Caco-2 (cell line): ENCODE measurements at places on chromosomes 12 and 14. TPM values are rescaled to one million over a fixed set of nuclear protein-coding genes. Genes with fewer than 3 reads are reported as not detected.

IKZF4 gene
- 15.6 and 15.7 TPM in 2 replicates for total RNA-seq

DNA sequence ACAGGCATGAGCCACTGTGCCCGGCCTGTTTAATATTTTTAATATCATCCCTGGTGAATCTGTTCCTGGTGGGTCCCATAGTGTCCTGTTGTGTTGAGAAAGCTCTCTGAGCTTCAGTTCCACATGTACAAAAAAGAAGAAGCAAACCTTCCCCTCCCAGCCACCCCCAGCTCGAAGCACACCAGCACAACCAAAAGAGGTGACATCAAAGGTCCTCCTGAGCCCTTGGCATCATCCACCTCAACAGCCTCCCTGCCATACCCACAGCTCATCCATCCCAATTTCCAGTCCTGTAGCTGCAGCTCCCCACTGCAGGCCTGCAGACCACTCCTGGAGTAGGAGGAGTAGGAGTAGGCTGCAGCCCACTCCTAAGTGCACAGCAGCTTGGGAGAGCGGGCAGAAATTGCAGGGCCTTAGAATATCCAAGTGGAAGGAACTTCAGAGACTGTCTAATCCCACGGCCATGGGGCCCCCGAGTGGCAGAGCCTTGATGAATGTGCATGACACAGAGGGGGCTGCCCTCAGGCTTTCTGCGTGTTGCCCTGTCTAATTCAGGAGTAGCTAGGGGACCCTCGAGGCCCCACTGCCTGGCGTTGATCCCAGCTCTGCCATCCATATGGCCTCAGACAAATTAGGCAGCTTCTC is 36.7 kb upstream of the CD9 start:
- peaks cover 20% of the 10 kb centered on the region for H3K4me1 ChIP-seq
- H3K27ac ChIP-seq: no peak overlapping the region
- H3K27me3 ChIP-seq: no peaks in the 10 kb centered on the region
- no peak for DNase-seq
- H3K4me3 ChIP-seq: no peak overlapping the region

- DNase-seq: no peak
- H3K4me3 ChIP-seq: no peak overlapping the region
- H3K4me1 ChIP-seq: peaks cover 7% of the 10 kb centered on the region; the same call in 1 of the 2 replicates
- no peaks in the 10 kb centered on the region for H3K27me3 ChIP-seq
- no peaks in the 10 kb centered on the region for H3K36me3 ChIP-seq
- H3K27ac ChIP-seq: no peak overlapping the region
Observed at GRCh38 chr14:73025544-73025943, 1.4 kb downstream of the ZFYVE1 start.

LRP6 gene
- 72.7 and 78.4 TPM in 2 replicates for total RNA-seq

RBMS2 gene
- total RNA-seq: 32.5 and 39.5 TPM in 2 replicates

LETMD1 gene
- total RNA-seq: 90.6 and 95.6 TPM in 2 replicates

DNA sequence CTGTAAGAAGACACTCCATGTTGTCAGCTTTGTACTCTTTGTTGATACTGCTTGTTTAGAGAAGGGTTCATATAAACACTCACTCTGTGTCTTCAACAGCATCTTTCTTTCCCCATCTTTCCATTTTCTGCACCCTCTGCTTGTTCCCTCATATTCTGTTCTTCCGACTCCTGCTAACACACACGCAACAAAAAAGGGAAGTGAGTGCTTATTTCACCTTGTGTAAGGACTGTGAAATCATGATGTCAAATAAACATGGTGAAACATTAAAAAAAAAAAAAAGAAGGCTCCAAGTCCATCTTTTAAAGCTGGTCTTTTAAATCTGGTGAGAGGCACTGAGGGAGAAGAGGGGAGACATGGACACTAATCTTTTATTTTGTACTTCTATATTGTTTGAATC is 145.4 kb downstream of the RPAP3 start:
- no peak overlapping the region for H3K27ac ChIP-seq
- DNase-seq: no peak
- H3K27me3 ChIP-seq: no peaks in the 10 kb centered on the region; the same call in 1 of the 2 replicates
- H3K36me3 ChIP-seq: no peaks in the 10 kb centered on the region

DNA sequence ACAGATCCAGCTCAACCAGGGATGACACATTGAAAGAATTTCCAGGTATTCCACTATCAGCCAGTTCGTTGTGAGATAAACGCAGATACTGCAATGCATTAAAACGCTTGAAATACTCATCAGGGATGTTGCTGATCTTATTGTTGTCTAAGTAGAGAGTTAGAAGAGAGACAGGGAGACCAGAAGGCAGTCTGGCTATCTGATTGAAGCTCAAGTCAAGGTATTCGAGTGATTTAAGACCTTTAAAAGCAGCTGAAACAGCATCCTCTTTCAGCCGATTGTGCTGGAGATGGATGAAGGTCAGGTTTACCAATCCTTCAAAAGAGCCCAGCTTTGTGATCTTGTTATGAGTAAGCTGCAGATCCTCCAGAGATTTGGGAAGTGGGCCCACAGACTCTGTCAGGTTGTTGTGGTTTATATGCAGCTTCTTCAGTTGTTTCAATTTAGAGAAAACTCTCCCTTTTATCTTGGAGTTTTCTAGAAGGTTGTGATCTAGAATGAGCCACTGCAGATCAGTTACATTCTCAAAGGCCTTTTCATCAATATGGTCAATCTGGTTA is 3.0 kb downstream of the LUM start:
- DNase-seq: no peak
- no peaks in the 10 kb centered on the region for H3K36me3 ChIP-seq
- no peak overlapping the region for H3K4me3 ChIP-seq
- peaks cover 6% of the 10 kb centered on the region; the same call in 1 of the 2 replicates for H3K4me1 ChIP-seq
- H3K27ac ChIP-seq: no peak overlapping the region

- H3K36me3 ChIP-seq: no peaks in the 10 kb centered on the region
- DNase-seq: no peak
- H3K27me3 ChIP-seq: no peaks in the 10 kb centered on the region
- H3K4me1 ChIP-seq: peaks cover 6% of the 10 kb centered on the region
- no peak overlapping the region for H3K4me3 ChIP-seq
Observed at GRCh38 chr12:4137441-4137840, 136.1 kb upstream of the CCND2 start.

- no peak overlapping the region for H3K4me3 ChIP-seq
- peaks cover 7% of the 10 kb centered on the region; the same call in 1 of the 2 replicates for H3K4me1 ChIP-seq
- no peaks in the 10 kb centered on the region for H3K36me3 ChIP-seq
- H3K27ac ChIP-seq: no peak overlapping the region
- H3K27me3 ChIP-seq: no peaks in the 10 kb centered on the region
Observed at GRCh38 chr12:615620-616019, 47.6 kb downstream of the NINJ2 start.

DNA sequence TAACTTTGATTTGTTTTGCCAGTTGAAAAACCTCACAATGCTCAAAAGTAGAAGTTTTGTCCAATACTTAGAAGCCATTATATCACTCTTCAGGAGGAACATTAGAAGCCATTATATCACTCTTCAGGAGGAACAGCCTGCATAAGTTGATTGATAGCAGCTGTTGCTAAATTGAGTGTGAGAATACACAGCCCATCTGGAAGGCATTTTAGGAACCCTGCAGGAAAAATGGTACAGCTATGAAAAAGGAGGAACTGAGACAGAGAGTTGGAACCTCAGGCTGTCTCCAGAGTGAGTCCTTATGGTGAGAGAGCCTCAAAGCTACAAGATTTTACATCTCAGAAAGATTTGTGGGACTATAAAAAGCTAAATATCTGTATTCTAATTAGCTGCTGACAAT is 207.0 kb downstream of the MYRFL start:
- DNase-seq: no peak
- H3K36me3 ChIP-seq: no peaks in the 10 kb centered on the region
- no peak overlapping the region for H3K27ac ChIP-seq
- no peaks in the 10 kb centered on the region for H3K27me3 ChIP-seq
- H3K4me1 ChIP-seq: no peaks in the 10 kb centered on the region
- H3K4me3 ChIP-seq: no peak overlapping the region
